ENCODE measurements at places on chromosomes 4 and X.

GRCh38 chr4:5165420-5166369 lies 114.4 kb downstream of the STK32B start:
- no peak for DNase-seq

DNA sequence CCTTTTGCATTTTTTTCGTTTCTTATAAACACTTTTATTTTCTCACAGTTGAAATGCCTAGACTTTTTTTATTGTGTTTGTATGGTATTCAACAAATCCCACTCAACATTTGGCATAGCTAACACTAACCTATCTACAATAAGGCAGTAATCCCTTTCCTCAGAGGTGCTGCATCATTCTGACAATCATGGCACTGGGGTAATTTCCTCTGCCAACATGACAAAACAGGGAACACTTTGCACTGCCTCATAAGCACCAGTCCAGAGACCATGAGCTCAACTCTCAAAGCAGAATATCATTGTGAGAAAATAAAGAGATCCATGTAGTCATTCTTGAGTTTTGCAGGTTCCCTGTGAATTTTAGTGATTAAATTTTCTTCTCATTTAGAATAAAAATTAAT lies 183.8 kb upstream of the INTU start:
- no peak for DNase-seq

DNA sequence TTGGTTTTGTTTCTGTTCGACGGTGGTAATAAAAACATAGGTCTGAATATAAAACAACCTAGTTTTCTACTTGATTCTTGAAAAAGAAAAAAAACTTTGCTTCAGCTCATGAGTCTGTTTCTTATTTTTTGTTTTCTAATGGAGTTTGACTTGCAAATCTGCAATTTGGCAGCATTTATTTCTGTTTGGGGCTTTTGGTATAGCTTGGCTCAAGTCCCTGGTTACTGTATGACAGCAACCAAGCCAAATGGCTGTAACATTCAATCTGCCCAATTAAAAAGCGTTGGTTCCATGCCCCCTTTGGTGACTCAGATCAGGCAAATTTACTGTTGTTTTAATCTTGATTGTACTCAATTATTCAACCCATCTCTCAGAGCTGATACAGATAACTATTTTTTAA lies 263.4 kb downstream of the GRIA3 start:
- no peak for DNase-seq

GRCh38 chr4:128715616-128716015 lies 93.9 kb upstream of the JADE1 start:
- no peak for DNase-seq

- no peak for DNase-seq
Observed at GRCh38 chr4:182944484-182945213, 27.5 kb upstream of the DCTD start.

- no peak for DNase-seq
Observed at GRCh38 chr4:110681381-110681780, 58.5 kb upstream of the PITX2 start.

GRCh38 chrX:147072747-147073146 lies 258.2 kb upstream of the CXorf51A start:
- DNase-seq = no peak

DNA sequence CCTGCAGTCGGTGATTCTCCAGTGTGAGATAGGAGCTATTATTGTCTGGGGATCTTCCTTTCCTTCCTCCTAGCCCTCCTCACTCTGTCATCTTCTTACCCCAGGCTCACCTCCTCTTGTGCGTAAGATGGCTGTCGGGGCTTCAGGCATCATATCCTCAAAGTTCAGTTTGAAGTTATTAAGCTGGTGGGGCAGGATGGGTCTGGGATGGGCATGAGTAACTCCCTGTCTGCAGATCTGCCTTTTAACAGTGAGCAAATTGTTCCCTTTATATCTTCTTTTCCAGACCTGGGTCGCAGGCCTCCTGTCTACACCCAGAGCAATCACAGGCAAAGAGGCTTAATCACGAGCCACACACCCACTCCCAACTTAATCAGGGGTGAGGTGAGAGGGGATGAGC lies 900 bp upstream of the MTMR1 start:
- no peak for DNase-seq

GRCh38 chr4:35689870-35690269 lies 554.4 kb downstream of the ARAP2 start:
- no peak for DNase-seq

GRCh38 chrX:32448945-32449344 lies 762.4 kb downstream of the DMD start:
- no peak for DNase-seq

DNA sequence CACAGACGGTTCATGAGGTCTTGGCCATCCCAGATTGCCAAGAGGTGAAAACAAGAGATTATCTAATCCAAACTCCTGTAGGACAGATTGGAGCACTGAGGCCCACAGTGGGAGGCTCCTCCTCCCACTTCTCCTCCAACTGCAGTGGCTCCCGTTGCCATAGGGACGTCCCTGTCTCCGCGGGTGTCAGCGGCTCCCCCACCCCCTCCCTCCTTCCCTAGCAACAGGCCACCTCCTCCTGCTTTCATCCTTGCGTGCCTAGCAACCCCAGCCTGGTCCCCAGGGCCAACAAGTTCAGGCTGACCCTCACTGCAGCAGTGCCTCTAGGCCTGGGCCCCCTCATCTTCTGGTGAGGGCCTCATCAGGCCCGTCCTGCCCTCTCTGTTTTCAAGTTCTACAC lies 6.8 kb upstream of the IQSEC2 start:
- DNase-seq = no peak

DNA sequence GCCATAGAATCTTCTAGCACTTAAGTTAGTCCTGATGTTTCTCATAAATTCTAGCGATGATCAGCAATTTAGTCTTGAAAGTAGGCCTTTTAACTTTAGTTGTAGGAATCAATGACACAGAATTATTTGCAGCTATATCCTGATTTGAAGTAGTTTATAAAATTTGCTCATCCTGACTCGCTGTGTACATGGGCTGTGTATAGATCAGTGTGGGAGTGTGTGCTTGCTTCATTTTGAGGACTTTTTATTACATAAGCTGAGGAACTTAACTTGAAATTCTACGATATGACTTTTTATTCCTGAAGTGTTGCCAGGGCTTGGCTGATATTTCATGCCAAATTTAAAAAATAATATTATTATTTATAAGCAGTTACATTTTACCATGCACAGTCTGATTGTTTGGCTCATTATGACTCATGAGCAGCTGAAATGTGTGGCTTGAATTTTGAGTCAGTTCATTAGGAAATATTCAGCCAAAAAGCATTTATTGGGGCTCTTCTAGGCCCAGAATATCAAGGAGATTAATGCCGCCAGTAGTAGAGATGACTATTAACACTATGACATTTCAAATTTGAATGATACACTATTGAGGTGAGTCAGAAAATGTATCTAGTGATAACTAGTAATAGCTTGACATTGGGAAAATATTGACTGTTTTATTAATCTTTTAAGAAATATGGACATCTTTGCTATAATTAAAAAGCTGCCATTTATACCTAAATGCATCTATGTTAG lies 128.9 kb upstream of the LIMCH1 start:
- no peak for DNase-seq

- no peak for DNase-seq
Observed at GRCh38 chrX:1202251-1202650, 10.2 kb downstream of the CRLF2 start.

Data from central memory CD8-positive, alpha-beta T cell (primary cell).